ENCODE measurements at places on chromosomes 3 and 15.

- DNase-seq = no peak
Observed at GRCh38 chr3:16101295-16102186, 72.9 kb upstream of the GALNT15 start.

DNA sequence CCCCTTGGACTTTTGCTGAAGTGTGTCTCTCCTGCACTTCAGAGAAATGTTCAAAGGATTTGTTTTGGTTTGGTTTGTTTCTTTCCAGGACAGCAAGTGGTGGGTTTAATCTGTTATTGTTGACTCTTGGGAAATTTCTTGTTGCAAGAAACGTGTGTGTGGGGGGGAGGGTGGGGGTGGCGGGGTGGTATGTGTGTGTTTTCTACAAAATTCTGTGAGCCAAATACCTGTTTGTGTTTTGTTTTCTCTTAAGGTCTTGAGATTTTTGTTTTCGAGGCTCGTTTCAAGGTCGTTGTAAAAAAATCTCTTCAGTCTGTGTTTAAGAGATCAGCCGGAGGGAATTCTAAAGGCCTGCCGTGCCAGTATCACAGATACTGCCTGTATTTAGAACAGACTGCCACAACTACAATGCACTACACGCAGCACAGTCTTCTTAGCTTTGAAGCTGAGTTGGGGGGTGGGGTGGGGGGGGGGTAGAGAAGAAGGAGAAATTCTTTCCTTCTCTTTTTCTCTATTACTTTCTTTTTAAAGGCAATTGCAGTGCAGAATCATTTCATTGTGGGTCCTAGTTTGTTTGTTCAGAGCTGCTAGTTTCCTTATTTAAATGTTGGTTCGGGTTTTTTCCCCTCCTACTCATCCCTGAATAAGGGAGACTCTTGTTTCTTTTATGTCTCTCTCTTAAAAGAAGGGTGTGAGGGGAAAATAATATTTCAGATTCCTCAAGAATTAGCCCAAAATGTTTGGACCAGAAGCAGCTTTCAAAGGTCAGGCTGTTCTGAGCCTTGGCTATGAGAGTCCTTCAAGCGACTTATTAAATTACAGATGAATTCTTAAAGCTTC, 1.4 kb upstream of the BCL6 start:
- DNase-seq = no peak

- DNase-seq = no peak
Observed at GRCh38 chr3:11074011-11074410, 80.3 kb upstream of the HRH1 start.

- no peak for DNase-seq
Observed at GRCh38 chr3:190577225-190577624, 63.3 kb downstream of the IL1RAP start.

- no peak for DNase-seq
Observed at GRCh38 chr15:70192490-70192889, 94.8 kb upstream of the TLE3 start.

GRCh38 chr15:70063980-70064379, 33.7 kb downstream of the TLE3 start:
- no peak for DNase-seq

DNA sequence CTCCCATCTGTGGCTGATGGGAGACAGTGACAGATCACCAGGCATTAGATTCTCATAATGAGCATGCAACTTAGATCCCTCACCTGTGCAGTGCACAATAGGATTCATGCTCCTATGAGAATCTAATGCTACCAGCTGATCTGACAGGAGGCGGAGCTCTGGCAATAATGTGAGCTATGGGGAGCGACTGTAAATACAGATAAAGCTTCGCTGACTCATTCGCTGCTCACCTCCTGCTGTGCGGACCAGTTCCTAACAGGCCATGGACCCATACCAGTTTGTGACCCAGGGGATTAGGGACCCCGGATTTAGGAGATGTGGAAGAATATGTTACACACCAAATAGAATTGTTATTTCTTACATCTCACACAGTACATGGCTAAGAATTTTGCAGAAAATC, 6.7 kb downstream of the ARGFX start:
- no peak for DNase-seq

DNA sequence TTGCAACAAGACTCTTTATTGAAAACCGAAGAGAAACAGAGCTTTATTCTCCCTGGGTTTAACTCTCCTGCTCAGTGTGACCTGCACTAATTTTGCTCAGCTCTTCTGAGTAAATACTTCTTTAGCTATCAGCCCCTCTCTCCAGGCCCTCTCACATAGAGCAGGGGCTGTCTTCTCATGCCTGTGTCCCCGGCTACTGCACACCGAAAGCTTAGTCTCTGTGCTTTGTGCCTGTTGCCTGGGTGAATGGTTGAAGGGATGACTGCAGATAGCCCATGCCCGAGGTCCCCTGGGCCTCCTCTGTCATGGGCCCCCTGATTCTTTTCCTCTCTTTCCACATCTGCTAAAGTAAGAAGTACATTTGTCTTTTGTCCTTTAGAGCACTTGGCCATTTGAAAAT, 195.9 kb downstream of the GABRG3 start:
- no peak for DNase-seq

DNA sequence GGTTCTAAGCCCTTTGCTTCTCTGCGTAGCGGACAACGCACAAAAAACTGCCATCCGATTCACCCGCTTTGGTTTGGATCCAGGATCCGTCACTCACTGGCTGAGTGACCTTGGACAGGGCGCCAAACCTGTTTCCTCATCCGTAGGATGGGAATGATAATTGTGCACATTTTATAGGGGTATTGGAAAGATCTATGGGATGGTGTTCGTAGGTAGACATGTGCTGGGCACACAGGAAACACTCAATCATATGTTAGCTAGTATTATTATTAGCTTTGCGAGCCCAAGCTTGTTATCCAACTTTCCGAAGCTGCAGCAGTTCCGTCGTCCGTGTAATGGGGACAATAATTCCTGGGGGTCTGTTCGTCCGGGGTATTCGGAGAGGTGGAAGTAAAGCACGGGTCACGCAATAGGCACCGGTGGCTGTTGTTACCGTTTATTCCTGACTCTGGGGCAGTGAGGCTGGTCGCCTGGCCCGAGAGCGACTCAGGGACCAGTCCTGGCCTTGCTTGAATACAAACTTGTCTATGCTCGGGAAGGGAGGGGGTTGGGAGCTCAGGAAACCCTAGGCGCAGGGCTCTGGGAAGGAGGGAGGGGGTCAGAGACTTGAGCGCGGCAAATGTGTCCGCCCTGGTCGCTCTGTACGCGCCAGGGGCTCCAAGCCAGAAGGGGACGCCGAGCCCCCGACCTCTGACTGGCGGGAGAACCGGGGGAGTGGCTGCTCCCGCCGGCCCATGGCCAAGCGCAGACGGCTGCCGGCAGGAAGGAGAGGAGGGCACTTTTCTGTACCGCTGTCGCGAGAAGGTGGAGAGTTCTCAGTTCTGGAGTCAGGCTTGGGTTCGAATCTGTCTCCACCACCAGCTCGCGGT, 1.3 kb downstream of the SPSB4 start:
- no peak for DNase-seq

DNA sequence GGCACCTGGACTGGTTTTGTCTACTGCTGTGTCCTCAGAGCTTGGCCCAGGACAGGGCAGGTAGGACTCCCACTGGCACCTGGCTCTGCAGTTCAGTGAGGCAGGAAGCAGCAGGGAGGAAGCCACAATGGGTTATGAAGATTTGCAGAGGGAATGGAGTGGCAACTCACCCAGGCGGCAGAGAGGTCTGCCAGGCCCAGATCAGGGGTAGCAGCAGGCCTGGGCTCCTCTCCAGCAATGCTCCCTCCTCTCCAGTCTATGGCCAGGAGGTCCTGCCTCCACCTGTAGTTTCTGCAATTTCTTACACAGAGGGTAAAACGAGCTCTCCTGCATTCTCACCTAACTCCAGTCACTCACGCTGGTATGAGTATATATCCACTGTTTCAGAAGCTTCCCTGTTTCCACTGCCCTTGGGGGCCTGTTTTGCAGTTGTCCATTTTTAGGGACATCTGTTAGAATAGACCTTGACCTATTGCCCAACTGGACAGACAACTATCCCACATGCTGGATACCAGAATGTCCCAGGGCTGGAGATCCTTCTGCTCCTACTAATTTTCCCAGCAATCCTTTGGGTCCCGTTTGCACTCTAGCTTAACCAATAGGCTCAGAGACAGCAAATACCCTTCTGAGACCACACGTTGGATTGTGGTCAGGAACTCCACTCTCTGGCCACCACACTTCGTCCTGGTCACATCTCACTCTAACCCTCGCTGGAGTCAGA, 35.2 kb downstream of the HMCES start:
- DNase-seq = no peak

GRCh38 chr3:178184833-178185232, 351.4 kb upstream of the KCNMB2 start:
- no peak for DNase-seq

DNA sequence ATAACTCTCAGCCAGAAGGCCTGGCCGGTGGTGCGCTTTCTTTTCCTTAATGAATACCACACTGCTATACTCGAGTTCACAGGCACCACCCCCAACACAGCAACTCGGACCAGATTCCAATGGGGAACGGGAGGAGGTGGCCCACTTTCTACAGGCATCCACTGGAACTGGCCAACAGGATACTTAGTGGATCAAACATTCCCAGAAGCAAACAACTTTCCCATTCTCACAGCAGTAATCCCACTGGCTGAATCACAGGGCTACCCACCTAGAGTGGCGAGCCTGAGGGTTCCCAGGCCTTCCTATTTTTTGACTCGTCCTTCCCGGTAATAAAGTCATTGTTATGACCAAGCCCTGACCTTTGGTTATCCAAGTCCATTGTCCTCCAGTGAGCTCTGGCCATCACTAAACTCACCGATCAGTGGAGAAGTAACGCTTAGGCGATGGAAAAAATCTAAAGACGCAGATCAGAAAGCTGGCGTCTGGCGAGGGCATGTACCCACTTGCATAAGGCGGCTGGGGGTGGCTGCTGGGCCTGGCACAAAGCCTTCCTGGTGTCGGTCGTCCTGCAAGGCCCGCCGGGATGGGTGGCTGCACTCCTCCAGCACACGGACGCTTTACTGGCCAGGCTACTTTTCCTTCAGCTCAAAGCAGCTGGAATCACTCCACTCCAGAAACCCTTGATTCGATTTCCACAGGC, 1.2 kb downstream of the EOGT start:
- DNase-seq = no peak

DNA sequence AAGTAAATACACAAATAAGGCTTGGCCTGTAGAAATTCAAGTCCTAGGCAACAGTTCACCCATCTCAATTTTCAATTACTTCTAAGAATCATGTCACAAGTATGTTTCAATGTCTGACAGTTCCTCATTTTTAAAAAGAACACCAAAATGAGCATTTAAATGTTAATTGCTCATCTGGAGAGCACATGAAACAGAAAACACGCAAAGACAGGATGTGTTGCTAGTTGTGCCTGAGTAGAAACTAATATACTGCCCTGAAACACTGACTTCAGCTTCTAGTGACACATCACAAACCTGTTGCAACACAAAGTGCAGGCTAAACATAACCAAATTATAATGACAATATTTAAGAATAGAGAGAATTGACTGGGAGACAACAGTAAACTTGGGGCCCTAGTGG, 167.3 kb upstream of the THBS1 start:
- no peak for DNase-seq

DNA sequence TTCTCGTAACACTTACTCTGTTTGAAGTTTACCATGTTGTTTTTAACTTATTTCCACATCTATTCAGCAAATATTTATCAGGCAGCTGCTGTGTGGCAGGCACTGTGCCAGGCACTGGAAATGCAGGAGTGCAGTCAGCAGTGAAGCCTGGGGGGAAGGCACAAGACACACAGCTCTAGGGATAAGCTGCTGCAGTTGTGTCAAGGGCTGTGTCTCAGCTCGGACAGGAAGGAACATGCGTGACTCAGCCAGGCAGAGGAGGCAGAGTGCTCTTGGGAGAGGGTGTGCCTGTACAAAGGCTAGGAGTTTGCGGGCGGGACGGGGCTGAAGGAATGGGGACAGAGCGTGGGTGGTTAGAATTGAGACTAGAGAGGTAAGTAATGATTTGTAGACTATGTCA, 24.7 kb downstream of the LYSMD4 start:
- DNase-seq = no peak

DNA sequence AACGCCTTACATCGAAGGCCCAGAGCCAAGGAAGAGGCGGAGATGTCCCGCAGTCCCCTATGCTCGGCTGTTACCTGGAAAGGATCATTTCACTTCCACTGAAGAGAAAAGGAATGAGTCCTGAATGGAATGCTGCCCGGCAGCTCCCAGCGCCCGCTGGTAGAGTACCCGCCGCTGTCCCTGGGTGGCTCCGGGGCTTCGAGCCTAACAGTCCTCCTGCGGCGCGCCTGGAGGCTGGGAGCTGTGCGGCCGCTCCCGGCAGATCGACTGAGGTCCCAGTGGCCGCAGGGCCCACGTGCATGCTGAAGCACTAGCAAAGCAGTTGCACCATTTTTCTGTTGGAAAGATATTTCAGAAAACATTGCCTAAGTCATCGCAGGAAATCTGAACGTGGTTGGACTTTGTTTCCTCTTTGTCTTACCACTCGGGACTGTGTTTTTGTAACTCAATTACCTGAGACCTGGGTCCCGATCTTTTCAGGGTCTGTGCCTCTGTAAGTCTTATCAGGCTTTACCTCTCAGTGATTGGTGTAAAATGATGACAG, 984 bp downstream of the RNU6-1 start:
- no peak for DNase-seq

DNA sequence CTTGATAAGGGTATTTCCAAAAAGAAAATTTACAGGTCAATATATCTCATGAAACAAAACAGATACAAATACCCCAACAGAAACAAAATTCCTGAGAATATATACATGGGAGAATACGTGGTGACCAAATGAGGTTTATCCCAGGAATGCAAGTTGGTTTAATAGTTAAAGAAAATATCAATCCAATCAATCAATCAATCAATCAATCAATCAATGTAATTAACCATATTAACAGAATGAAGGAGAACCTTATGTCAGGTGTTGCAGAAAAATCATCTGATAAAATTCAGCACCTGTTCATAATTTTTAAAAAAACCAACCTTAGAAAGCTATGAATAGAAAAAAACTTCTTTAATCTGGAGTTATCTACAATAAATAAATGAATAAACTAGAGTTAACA, 35.9 kb downstream of the ITGA11 start:
- no peak for DNase-seq

DNA sequence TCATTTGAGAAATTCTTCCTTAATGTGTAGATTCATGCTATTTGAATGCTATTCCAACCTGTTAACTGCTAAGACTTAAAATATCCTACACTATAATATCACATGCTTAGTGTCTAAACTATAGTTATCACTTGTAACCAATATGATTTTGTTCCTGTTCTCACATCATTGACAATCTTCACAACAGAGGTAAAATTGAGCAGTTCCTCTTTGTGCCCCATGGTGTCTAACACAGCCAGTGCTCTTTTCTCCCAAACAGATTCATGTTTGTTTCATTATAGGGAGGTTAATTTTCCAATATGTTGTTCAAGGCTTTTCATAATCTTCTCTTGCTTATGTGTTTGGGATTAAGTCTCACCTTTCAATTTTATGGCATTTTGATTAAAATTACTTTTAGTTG, 591.1 kb downstream of the ZPLD1 start:
- no peak for DNase-seq

GRCh38 chr3:90032980-90033641, 925.7 kb downstream of the EPHA3 start:
- DNase-seq = no peak

- peak; percentile 31 for DNase-seq
Observed at GRCh38 chr3:177488740-177489139, 291.5 kb upstream of the TBL1XR1 start.

- no peak for DNase-seq
Observed at GRCh38 chr3:193972832-193973231, 163.1 kb upstream of the HES1 start.

- peak; percentile 74 for DNase-seq
Observed at GRCh38 chr3:108100906-108101660, 10.3 kb upstream of the CD47 start.

Data from Jurkat, Clone E6-1 (cell line).